ENCODE measurements at places on chromosomes 2 and 18.

GRCh38 chr18:3511980-3512379 is 62.0 kb downstream of the TGIF1 start:
- peak; percentile 56 for DNase-seq

DNA sequence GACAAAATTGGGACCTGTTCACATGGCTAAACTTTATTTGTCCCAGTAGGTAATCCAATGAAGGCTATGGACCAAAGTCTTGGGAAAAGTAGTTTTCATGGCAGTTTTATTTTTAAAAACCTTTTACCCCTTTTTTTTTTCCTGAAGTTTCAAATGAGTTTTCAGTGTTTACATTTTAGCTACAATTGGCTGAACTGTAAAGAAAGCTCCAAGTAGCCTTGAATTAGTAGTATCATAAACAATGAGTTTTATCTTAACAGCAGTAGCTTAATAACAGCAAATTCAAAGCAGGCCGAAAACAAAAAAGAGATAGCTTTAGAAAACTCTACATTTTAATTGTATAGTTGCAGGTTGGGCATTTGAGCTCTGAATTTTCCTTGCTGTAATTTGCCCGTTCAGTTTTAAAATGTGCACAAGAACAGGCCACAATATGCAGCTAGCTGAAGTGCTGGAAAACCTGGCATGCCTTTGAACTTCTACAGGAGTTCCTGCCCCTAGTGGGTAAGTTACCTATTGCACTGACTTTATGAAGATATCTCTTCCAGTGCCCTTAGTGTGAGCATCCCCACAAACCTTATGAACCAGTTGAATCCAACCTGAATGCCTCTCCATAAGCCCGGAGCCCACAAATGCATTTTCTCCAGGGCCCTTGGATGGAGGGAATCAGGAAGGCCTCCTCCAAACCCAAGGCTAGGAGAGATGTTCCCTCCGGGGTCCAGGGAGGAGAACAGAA is 106.7 kb downstream of the XRCC5 start:
- no peak for DNase-seq

GRCh38 chr2:69615078-69615625 is 28.4 kb downstream of the AAK1 start:
- no peak for DNase-seq

DNA sequence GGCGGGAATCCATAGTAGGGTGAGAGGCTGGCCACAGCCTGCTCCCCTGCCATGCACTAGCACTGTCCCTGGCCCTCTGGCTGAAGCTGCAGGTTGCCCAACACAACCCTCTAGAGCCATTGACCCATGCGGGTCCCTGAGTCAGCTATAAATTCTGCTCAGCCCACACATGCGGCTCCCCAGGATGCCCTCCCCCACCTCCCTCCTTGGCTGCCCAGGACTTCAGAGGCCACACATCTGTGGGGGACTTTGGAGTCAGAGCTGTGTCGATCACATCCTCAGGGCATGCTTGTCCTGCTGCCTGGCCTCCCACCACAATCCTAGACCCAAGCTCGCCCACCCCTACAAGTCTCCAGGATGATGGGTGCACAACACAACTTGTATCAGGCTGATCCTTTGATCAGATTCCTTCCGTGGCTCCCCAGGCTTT is 97.0 kb downstream of the TFCP2L1 start:
- DNase-seq, result no peak

DNA sequence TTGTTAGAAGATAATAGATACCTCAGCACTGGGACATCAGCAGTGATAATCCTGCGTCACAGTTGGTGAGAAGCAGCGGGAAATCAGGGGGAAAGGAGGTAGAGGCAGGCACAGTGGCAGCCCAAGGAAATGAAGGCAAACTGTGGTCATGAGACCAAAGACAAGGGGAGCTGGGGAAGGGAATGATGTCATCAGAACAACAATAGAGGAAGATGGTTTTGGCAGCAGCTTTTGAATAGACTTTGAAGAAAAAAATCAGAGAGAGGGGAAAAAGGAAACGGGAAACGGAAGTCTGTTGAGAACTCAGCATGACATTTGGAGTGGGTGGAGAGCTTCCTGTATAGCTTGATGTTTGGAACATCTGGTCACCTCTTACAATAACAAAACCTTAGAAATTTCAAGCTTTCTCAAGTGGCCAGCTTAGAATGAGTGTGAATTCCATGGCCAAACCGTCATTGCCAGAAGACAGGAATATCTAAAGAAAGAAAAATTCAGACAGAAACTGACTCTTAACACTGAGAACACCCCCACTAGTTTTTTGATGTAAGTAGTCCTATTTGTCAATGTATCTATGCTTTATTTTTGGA is 18.4 kb upstream of the YES1 start:
- no peak for DNase-seq

- DNase-seq, result no peak
These were observed 96.9 kb downstream of the TANC1 start for GRCh38 chr2:159065313-159065712.

DNA sequence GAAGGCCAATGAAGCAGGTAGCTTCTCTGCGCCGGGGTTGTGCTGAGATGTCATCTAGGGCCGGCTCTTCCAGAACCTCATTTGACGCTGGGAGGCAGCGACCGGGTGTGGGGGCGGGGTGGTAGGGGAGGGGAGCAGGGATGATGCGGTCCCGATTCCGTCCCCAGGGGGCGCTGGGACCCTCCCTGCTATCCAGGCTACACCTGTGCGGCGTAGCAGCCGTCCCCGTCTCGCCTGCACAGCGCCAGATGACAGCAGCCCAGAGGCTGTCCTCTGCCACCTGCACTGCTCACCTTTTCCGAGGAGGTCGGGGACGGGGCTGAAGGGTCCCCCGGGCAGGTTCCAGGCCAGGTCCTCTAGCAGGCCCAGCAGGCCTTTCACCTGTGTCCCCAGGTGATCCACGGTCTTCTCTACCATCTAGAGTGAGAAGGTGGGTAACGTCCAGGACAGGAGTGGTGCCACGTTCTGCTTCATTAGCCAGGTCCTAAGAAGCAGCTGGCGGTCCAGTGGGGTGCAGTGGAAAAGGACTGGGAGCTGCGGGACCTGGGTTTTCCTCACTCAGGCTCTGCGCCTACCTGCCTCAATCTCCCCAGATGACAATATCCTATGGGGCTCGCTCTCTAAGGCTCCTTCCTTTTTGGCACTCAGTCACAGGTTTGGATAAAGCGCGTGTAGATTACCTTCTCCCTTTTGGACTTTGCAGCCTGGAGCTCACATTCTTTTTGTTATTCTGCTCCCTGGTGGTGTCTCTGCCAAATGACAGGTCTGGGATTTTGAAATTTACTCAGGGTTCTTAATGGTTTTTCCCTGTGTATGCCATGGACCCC is 56.0 kb upstream of the RAB6C start:
- DNase-seq, result no peak

- no peak for DNase-seq
These were observed 25.4 kb upstream of the ATP5MC3 start for GRCh38 chr2:175206866-175207265.

DNA sequence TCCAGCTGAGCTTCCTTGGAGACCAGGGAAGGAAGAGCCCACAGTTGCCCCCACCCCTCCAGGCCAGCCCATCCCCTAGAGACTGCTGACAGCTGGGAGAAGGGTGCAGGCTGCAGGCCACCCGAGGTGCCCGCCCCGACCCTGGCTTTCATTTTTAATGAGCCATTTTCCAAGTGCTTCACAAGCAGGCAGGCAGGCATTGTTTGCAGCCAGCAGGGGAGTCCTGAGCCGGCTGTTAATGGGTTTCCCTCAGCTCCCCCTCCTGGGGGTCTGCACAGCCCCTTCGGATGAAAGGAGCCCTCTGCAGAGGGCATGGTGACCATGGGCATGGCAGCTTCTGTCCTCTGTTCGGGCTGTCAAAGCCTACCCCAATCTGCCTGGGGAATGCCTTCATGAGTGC is 94.5 kb downstream of the ZBTB7C start:
- no peak for DNase-seq

GRCh38 chr2:46284260-46284659 is 12.9 kb upstream of the EPAS1 start:
- DNase-seq, result no peak

GRCh38 chr2:30514848-30515435 is 67.9 kb downstream of the LCLAT1 start:
- DNase-seq, result no peak

DNA sequence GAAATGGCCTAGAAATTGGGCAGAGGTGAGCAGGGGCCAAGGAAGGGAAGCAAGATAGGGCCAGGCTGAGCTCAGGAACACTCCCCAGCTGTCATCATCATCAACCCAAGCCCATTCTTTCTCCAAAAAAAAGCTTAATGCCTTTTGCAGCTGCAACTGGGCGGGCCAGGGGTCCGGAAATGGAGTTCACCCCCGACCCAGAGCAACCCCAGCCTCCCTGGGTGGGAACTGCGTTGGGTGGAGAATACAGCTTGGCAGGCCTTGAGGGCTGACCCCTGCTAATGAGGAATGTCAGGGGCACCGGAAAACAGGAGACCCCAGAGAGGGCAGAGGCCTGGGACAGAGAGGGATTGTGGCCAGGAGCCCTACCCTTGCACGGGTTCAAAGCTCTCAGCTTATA is 64.8 kb downstream of the TNS1 start:
- DNase-seq, result no peak

GRCh38 chr2:241035142-241035817 is 36.9 kb downstream of the SNED1 start:
- no peak for DNase-seq

DNA sequence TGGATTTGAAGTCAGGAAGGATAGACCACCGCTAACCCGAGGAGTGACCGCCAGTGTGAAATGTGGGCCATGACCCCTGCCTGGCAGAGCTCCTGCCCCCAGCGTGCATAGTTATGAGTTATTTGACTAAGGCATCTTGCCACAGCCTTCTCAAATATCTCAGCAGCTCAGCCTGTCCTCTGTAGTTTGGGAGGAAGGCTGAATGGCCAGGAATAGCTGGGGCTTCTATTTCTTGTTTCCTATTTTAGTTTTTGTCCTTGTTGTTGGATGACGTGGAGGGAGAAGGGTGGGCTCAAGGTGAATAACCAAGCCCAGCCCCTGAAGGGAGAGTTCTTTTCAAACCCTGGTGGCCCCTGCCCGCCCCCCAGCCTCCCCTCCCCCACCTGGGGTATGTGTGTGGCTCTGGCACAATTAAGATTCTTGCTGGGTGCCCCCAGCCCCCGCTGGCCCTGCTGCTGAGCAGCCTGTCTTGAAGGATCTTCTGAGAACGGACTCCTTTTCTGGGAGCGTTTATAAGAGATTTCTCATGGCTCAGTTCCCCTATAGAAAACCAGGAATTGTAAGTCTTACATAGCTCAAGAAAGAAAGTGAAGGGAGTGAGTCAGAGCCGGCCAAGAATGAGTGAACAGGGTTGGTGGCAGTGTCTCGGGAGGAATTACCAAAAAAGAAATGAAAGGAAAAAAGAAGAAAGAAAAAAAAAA is 157.4 kb downstream of the GLI2 start:
- no peak for DNase-seq

DNA sequence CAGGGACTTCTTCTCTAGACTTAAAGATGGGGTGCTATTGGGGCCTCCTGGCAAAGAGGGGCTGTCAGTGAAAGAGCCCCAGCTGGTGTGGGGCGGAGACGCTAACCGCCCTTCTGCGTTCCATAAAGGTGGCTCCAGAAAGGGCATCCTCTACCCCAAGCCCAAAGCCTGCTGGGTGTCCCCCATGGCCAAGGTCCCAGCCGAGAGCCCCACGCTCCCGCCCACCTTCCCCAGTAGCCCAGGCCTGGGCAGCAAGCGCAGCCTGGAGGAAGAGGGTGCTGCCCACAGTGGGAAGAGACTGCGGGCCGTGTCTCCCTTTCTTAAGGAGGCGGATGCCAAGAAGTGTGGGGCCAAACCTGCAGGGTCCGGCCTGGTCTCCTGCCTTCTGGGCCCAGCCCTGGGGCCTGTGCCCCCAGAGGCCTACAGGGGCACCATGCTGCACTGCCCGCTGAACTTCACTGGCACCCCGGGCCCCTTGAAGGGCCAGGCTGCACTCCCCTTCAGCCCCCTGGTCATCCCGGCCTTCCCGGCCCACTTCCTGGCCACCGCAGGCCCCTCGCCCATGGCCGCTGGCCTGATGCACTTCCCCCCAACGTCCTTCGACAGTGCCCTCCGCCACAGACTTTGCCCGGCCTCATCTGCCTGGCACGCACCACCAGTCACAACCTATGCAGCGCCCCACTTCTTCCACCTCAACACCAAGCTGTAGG is 15.2 kb downstream of the ARID5A start:
- DNase-seq, result no peak

DNA sequence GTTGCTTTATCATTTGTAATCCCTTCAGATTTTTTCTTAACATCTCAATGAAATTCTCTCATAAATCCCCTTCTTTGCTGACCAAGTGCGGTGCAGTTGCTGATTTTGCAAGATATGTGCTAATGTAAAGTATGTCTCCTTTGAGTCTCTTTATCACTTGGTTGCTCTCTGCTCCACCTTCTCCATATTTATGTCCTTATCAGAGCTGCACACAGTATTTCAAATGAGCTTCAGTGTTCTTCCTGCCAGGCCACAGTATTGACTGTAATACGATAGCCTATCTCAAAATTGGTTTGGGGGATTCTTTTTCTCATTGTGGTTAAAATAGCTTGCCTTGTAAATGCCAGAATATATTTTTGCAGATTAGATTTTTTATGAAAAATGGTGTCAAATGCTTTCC is 32.2 kb downstream of the MAIP1 start:
- DNase-seq, result no peak

DNA sequence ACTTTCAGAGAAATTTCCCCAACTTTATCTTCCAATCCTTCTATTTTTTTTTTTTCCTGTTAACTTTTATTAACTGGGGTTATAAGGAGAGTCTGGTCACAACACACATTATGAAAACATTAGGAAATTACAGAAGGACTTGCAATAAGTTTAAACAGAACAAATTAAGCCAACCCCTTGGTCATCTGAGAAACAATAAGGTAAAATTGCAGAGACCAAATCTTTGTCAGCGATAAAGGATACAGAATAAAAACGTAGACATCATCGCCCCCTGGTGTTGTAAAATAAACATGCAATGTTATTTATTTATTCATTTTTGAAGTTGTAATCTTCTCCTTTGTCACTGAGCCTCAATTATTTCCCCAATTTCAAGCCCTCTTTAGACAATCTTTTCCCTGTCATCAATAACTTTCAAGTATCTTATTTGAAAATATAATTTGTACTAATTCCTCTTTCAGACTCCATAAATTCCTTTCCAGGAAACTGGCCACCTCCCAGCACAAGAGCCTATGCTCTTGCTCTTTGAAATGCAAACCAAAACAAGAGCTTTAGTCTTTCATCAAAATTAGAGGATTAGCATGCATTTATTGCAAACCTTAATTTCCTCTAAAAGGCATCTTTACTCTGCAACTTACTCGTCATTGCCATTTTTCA is 19.5 kb downstream of the G6PC2 start:
- DNase-seq, result peak; percentile 24

- DNase-seq, result no peak
These were observed 221.4 kb downstream of the CLIP4 start for GRCh38 chr2:29336341-29337241.

DNA sequence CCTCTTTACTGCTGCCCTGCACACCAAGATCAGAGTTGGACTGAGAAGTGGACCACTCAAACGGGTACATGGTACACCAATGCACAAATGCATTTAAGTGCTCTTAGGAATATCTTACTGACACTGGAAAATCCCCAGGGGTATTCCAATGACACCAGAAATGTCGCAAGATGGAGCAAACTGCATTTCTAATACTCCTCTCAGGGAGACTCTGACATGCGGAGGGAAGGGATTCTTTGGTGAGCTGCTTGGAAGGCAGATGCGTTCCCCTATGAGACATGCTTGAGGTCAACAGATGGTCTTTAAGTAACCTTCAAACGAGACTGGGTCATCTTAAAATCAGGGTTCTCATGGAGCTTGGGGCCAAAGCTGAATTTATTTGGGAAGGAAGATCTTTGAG is 521.8 kb upstream of the TCF4 start:
- DNase-seq, result no peak

- DNase-seq, result no peak
These were observed 257.7 kb downstream of the TDRD15 start for GRCh38 chr2:21381421-21381820.
